Stimulated activated CD8-positive, alpha-beta memory T cell treated with anti-CD3 and anti-CD28 coated beads, Interleukin-2, amount 100 ng/mL, for 1 hour (primary cell): ENCODE measurements at places on chromosomes 6 and 20.

GRCh38 chr6:136764517-136764993 lies 27.7 kb downstream of the MAP3K5 start:
- no peak for DNase-seq

DNA sequence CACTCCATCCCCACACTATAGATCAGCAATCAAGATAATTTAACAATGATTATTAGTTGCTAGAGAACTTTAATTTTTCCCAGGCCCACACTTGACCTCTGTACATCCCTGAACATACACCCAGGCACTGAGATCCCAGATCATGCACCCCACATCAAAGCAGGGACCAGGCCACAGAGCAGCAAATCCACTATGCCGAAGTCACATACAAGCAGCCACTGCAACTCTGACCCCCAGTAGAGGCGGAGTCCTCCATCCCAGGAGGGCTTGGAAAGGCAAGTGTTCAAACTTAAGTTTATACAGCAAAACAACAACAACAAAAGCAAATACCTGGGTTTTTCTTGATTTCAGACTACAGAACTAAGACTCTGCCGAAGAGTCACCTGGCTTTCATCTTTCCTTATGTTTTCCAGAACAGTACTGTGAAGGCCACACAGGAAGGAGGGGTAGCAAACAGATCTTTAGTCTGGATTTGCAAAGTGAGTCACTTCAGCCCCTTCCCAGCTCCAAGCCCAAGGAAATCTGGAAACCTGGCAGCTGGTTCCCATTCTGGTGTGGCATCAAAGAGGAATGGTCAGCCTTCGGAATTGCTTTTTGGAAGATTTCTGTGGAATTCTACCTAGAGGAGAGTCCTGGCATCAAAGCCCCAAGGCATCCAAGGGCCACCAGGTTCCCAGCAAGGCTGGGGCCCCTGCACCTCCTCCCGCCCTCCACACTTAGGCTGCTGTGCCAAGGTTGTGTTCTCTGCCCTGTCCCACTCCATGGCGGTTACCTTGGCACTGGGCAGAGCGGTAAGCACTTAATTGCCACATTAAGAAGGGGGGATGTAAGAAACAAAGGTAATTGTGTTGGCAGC lies 7.3 kb downstream of the JAG1 start:
- no peak for DNase-seq

GRCh38 chr6:170407200-170407599 lies 100.6 kb downstream of the FAM120B start:
- DNase-seq: no peak

DNA sequence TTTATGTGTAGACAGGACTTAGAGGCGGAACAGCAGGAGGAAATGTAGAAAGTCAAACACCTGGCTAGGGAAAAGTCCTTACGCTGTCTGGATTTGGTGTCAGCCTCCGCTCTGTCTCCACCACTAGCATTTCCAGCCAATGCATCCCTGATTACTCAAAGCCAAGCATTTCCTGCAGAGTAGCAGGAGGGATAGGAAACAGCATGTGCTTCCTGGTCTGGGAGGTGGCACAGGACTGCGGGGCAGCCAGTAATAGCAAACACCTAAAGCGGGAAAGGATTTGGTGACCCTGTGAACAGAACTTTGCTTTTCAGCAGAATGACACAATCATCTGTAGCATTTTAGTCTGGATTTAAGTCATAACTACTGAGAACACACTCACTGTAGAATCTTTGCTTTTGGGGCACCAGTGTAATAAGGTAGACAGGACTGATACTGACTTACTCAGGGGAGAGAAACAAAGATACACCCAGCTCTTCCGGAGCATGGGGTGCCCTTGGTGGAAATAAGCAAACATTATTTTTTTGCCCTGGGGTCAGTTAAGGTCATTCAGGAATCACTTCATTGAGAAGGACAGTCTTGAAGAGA lies 133.3 kb upstream of the AHI1 start:
- no peak for DNase-seq

- no peak for DNase-seq
Measured at GRCh38 chr20:31695849-31696804, 26.5 kb downstream of the BCL2L1 start.

GRCh38 chr6:68640491-68640835 lies 5.4 kb downstream of the ADGRB3 start:
- DNase-seq: no peak

- no peak for DNase-seq
Measured at GRCh38 chr20:10469056-10469455, 34.0 kb downstream of the SLX4IP start.

GRCh38 chr6:107712237-107712664 lies 111.9 kb downstream of the SCML4 start:
- DNase-seq: no peak

DNA sequence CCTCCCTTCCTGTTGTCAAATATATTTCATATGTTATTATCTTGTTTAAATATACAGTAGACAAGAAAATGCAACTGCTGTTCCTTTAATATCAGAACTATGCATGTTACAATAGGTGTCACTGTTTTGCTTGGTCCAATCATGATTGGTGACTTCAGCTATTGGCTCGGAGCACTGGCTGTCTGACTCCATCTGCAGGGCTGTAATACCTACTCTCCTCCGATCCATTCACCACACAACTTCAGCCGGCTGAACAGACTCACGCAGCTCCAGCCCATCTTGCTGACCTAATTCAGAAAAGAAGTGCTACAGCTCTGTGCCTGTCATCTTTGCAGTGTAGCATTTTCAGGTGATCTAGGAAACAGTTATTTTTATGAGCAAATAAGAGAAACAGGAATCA lies at the start of gene BTBD3:
Gene BTBD3 (plus strand): TSS at position 231 of the 400 bp plus-strand sequence. CDS start 383 bp downstream, outside the sequence.
- no peak for DNase-seq

DNA sequence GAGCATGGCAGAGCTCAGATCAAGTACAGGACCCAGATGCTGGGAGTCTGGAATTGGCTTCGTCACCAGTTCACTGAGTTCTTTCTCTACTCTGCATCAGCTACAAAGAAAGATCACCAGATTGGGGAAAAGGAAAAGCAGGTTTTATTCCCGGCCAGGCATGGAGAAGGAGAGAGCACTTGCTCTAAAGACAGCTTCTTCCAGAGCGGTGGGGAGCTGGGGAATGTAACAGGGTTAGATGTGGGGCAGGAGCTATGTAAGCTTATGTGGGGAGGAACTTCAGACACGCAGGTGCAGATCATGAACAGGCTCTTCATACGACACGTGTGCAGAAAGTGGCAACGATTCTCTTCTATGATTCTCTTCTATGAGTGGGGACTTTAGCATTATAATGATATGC lies 4.9 kb upstream of the ACSS1 start:
- DNase-seq: no peak

GRCh38 chr20:23077277-23077676 lies 8.8 kb downstream of the CD93 start:
- no peak for DNase-seq

DNA sequence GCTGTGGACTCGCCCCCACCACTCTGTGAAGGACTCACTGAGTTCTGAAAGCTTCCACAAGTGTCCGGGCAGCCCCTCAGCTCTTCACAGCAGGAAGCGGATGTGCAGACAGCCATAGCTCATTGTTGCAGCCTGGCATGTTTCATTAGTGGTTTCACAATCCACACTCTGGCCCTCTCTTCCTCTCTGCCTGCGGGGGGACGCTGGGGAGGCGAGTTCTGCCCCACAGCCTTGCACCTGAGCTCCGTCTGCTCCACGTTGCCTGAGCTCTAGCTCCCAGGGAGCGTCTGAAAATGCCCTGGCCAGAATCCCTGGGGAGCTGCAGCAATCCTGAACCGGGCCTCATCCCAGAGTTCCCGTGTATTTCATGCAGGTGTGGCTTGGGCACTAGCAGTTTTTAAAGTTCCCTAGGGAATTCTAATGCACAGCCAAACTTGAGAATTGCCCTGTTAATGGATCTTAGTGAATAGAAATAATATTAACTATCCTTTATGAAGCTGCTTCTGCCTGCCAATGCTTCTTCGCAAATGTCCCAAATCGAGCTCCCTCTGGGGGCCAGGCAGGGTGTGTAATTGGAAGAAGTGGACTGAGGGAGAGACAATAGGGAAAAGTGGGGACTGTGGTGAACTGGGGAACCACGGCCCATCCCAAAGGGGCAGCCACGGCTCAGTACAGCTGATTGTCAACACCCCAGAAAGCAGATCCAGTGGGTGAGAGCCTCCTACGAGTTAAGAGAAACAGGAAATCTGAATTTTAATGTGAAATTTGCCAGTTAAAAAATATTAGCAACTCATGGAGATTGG lies 51.5 kb downstream of the CTCFL start:
- DNase-seq: no peak

DNA sequence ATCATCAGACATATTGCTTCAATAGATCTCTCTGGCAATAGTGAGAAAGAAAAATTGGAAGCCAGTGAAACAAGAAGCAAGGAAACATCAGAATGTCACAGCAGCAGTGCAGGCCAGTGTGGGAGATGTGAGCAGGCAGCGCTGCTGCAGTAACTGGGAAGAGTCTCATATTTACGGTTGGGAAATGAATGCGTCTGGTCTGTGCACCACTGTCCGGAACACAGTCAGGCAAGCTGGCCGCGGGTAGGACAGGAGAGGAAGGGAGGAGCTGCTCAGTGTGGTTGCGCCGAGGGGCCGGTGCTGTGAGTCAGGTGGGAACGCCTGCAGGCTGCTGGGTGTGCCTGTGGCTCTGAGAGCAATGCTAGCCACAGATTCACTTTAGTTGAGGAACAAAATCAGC lies 6.4 kb upstream of the PSMG4 start:
- DNase-seq: no peak

- no peak for DNase-seq
Measured at GRCh38 chr6:165222315-165223025, 86.9 kb downstream of the C6orf118 start.

DNA sequence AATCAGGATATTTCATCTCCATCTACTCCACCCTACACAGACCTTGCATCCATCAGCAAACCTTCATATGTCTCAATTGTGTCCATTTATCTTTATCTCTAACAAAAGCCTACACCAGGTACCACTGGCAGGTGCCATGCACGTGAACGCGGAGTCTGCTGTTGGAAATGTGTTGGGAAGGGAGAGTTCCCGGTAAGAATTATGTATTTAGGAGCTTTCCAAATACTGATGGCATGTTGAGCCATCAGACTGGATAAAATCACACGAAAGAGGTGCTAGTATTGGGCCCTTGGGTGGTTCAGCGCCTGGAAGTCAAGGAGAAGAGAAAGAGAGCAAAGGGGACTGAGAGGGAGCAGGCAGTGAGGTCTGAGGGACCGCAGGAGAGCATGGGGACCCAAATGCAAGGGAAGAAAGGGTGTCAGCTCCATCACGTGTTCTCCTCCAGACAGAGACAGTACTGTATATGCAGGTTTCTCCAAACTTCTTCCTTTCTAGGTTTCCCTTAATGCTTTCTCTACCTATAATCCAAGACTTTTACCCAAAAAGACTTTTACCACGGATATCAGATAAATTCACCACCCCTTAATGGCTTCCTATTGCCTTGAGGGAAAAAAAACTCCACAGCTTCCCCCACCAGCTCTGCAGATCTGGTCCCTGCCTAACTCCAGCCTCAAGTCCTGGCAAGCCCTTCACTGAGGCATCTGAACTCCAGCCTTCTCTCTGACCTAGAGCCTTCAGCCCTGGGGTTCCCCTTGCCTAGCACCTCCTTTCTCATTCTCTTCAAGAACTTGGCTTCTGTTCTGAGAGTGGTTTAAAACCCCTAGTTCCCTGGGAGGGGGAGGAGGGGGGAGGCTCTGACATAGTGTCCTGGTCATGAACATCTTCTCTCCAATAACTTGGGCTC lies 4.8 kb upstream of the ZNF217 start:
- DNase-seq: no peak

- DNase-seq: no peak
Measured at GRCh38 chr20:41116282-41116956, 20.9 kb upstream of the PLCG1 start.

DNA sequence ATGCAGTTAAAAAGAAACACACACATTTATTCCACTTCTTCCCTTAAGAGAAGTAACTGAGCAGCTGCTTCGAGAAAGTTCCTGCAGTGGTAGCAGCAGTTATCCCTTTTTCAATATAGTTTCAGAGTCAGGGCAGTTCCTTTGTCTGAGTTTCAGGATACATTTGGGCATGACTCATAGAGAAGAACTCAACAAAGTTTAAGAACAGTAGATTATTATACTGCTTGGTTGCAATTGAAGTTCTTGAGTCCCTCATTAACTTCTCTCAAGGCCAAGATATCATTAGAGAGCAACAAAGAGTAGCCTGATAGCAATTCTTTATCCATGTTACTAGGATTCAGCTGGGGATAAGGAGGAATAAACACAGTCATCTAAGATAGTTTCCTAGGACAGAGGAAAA lies 54.4 kb downstream of the TPD52L1 start:
- DNase-seq: no peak

GRCh38 chr6:148811459-148811858 lies 64.6 kb downstream of the UST start:
- no peak for DNase-seq

GRCh38 chr6:46276576-46277142 lies 105.9 kb upstream of the ENPP5 start:
- no peak for DNase-seq

- DNase-seq: no peak
Measured at GRCh38 chr6:19210849-19211590, 626.1 kb upstream of the ID4 start.

DNA sequence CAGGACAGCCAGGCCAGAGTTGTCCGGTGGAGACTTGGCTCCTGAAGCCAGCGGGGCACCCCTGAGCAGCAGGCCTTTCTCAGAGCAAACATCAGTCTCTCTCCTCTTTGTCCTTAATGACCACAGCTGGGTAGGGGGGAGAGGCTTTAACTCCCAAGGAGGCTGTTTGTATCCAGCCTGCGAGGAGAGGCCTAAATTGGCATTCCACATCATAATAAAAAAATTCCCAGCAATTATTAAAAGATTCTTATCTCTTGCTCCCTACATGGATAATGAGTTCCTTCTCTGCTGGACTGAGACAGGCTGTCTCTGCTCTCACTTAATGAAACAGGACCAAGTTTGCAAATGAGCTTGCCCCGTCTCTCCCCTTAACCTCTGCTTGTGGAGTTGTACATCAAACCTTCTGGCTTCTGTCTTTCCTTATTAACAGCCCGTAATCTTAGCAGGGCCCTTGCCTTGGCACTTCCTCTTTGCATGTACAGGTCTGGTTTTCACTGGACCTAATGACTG lies 838.2 kb downstream of the MAFB start:
- DNase-seq: no peak

GRCh38 chr6:116535109-116535508 lies 10.4 kb downstream of the TRAPPC3L start:
- no peak for DNase-seq

- DNase-seq: no peak
Measured at GRCh38 chr6:24489881-24490280, 503 bp upstream of the GPLD1 start.

DNA sequence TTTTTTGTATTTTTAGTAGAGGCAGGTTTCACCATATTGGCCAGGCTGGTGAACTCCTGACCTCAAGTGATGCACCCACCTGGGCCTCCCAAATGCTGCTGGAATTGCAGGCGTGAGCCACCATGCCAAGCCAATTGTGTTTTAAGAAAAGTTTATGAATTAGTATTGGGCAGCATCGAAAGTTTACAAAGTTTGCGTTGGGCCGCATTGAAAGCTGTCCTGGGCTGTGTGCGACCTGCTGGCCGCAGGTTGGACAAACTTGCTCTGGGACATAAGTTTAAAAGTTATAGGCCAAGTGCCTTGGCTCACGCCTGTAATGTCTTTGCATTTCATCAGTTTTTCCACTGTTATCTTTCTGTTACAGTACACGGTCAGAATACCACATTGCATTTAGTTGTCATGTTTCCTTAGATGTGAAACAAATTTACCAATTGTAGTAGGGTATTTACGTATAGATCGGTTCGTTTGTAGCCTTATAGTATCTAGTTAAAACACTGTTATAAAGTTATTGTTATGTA lies 39.5 kb downstream of the ASXL1 start:
- DNase-seq: no peak

- DNase-seq: no peak
Measured at GRCh38 chr6:166307082-166308032, 835 bp downstream of the PRR18 start.
